ENCODE measurements at places on chromosomes 3 and 15. TPM values are rescaled to one million over a fixed set of nuclear protein-coding genes. Genes with fewer than 3 reads are reported as not detected.

DNA sequence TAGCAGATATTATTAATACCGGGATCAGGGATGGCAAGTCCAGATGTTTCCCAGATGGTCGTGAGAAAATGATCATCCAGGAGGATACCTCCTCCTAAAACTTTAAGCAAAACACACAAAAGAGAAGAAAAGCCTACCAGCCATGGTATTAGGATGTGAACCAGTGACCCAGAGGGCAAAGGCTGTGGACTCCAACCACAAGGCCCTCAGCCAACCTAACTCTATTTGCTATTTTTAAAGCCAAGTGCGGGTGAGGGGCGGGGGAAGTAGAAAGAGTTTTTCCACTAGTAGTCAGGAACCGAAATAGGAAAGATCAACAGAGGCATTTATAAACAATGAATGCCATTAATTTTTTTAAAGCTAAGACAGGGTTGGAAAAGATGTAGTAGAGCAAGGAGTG, 77.4 kb downstream of the STAC start:
- no peaks in the 10 kb centered on the region for H3K4me1 ChIP-seq
- H3K4me3 ChIP-seq, result no peak overlapping the region
- H3K27me3 ChIP-seq, result no peaks in the 10 kb centered on the region

- H3K4me3 ChIP-seq, result no peak overlapping the region
- H3K27me3 ChIP-seq, result no peaks in the 10 kb centered on the region
Observed at GRCh38 chr3:31629054-31629453, 96.3 kb downstream of the STT3B start.

Gene RNF168
- total RNA-seq, result 20.8 TPM

Gene LIPH
- total RNA-seq, result not detected

- H3K36me3 ChIP-seq, result no peaks in the 10 kb centered on the region
- H3K27me3 ChIP-seq, result peaks cover 4% of the 10 kb centered on the region
- no peak overlapping the region for H3K27ac ChIP-seq
- DNase-seq, result no peak
- H3K4me3 ChIP-seq, result no peak overlapping the region
Observed at GRCh38 chr3:133117342-133117741, 79.2 kb downstream of the TMEM108 start.

GRCh38 chr3:25856902-25857518, 67.1 kb downstream of the OXSM start:
- no peak overlapping the region for H3K27ac ChIP-seq
- no peaks in the 10 kb centered on the region for H3K36me3 ChIP-seq
- no peak overlapping the region for H3K4me3 ChIP-seq
- no peak for DNase-seq
- H3K4me1 ChIP-seq, result no peaks in the 10 kb centered on the region

Measured in activated CD4-positive, alpha-beta T cell treated with anti-CD3 and anti-CD28 coated beads for 36 hours (primary cell).